HCT116 (cell line): ENCODE measurements at places on chromosomes 6 and 20.

DNA sequence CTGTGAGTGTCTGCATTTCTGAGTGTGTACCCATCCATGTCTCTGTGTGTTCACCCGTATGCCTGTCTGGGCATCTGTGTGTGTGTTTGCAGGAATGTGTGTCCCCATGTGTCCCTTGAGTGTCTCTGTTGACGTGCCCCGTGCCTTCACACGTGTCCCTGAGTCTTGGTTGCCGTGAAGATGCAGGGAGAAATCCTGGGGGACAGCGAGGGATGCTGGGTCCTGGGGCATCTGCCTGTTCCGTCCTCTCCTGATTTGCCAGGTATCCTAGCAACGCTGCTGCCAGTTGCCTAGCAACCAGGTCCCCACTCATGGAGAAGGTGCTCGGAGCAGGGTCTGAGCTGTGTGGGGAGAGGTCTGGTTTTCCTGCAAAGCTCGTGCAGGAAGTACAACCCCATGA, 6.0 kb upstream of the LKAAEAR1 start:
- no peak for DNase-seq

- no peak for DNase-seq
These were observed 130.0 kb downstream of the SCP2D1 start for GRCh38 chr20:18943542-18943941.

GRCh38 chr6:44735630-44735963, 348.1 kb downstream of the CDC5L start:
- DNase-seq = no peak

GRCh38 chr6:54621285-54621684, 225.3 kb upstream of the FAM83B start:
- peak; percentile 10 for DNase-seq

DNA sequence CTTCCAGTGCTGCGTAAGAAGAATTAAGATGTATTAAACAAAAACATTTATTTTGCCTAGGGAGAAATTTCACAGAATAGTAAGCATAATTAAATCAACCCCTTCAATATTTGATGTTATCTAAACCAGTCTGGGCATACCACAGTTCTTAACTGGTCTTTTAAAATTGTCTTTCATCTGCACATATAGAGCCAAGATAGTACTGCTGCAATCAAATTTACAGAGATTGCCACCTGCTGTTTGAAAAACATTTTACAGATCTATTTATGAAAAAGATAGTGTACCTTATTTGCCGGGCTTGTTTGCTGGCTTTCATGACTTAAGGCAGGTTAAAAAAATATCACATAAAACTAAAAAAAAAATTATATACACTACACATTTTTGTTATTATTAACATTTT, 323.2 kb downstream of the ADGRB3 start:
- DNase-seq = no peak
